ENCODE measurements at places on chromosomes 4 and X. TPM values are rescaled to one million over a fixed set of nuclear protein-coding genes. Genes with fewer than 3 reads are reported as not detected.

GRCh38 chr4:13876131-13876530 lies 248.6 kb upstream of the BOD1L1 start:
- ATAC-seq = no peak

GRCh38 chrX:115360220-115360781 lies 70.8 kb downstream of the LUZP4 start:
- no peak for ATAC-seq

- ATAC-seq = no peak
These were observed 161.5 kb upstream of the GATB start for GRCh38 chr4:151922306-151922705.

GRCh38 chr4:139312552-139313332 lies 10.5 kb upstream of the NDUFC1 start:
- ATAC-seq = no peak

GRCh38 chr4:153904011-153904410 lies 115.1 kb upstream of the SFRP2 start:
- ATAC-seq = no peak

- no peak for ATAC-seq
These were observed 656.7 kb upstream of the NDST4 start for GRCh38 chr4:115770046-115770543.

FAM149A gene
- 8.1 TPM for total RNA-seq

UGT8 gene
- total RNA-seq = 1.5 TPM

Data from motor neuron (in vitro differentiated cells).